ENCODE measurements at places on chromosomes 2 and 18.

- DNase-seq: no peak
Measured at GRCh38 chr2:200608341-200609027, 22.7 kb downstream of the AOX1 start.

GRCh38 chr2:175180701-175181103 is 808 bp downstream of the ATP5MC3 start:
- peak; percentile 46 for DNase-seq

- peak; percentile 71 for DNase-seq
Measured at GRCh38 chr18:67783196-67783946, 266.9 kb upstream of the DSEL start.

DNA sequence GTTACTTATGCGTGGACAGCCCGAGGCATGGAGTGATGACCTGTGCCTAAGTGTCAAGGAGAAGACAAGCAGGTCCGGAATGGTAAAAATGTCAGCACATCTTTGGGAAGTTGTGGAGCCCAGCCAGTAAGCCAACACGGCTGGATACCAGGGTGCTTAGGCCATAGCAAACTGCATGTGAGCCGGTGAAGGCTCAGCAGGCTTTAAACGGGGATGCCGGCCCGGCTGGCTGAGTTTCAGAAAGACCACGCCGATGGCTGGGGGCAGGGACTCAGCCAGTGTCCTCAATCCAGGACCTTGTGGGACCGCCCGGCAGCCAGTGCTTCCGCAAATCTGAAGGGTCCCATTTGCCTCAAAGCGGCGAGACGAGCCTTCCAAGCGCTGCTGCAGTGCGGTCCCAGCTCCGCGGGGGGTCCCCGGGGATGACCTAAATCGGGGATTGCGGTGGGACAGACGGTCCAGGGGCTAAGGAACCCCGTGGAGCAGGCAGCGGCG is 946 bp upstream of the AGAP1 start:
- no peak for DNase-seq

- DNase-seq: no peak
Measured at GRCh38 chr2:224025874-224026273, 13.2 kb downstream of the SERPINE2 start.

- peak; percentile 80 for DNase-seq
Measured at GRCh38 chr18:74281980-74282754, 9.6 kb downstream of the CYB5A start.

GRCh38 chr2:3406501-3406900 is 27.0 kb downstream of the TRAPPC12 start:
- no peak for DNase-seq

DNA sequence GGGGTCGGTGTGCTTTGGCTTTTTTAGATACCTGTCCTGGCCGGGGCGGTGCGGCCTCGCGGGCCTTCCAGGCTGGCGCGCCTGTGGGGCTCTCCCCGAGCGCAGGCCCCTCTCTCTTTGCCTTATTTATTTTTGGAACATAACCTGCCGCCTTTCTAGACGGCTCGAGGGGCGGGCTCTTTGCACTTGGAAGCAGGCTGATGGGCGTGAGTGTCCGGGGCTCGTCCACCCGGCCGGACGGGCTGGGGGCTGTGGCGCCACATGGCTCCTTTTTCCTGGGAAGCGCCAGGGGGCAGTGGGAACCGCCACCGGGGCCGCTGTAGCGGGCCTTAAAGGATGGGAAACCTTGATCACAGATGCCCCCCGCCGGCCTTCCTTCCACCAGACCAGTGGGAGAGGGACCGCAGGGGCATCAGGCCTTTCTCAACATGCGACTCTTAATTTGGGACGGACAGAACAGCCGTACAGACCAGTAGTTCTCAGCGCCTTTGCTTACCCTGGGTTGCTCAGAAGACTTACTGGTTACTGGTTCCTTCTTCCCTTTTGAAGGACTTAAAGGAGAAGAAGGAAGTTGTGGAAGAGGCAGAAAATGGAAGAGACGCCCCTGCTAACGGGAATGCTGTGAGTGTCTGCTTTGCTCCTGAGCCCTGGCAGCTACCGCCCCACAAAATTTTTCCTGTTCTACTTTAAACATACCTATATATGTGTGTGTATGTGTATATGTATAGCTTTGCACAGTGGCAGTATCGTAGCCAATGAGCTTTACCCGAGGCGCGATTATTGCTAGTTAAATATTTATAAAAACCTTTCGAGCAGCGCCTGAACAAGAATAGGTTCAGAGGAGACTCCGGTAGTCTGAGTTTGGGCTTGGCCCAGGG is 2.7 kb downstream of the PTMA start:
- no peak for DNase-seq

GRCh38 chr2:54516842-54517241 is 60.7 kb downstream of the SPTBN1 start:
- no peak for DNase-seq

GRCh38 chr2:190927301-190927700 is 46.7 kb downstream of the GLS start:
- no peak for DNase-seq

GRCh38 chr2:147968571-147968970 is 52.0 kb downstream of the ORC4 start:
- DNase-seq: no peak

- DNase-seq: no peak
Measured at GRCh38 chr18:68822926-68823325, 25.0 kb downstream of the CCDC102B start.

- DNase-seq: no peak
Measured at GRCh38 chr2:41736586-41736985, 311.2 kb upstream of the PKDCC start.

GRCh38 chr2:30511122-30512083 is 64.4 kb downstream of the LCLAT1 start:
- DNase-seq: peak; percentile 53

- no peak for DNase-seq
Measured at GRCh38 chr2:104563398-104563996, 290.4 kb upstream of the POU3F3 start.

DNA sequence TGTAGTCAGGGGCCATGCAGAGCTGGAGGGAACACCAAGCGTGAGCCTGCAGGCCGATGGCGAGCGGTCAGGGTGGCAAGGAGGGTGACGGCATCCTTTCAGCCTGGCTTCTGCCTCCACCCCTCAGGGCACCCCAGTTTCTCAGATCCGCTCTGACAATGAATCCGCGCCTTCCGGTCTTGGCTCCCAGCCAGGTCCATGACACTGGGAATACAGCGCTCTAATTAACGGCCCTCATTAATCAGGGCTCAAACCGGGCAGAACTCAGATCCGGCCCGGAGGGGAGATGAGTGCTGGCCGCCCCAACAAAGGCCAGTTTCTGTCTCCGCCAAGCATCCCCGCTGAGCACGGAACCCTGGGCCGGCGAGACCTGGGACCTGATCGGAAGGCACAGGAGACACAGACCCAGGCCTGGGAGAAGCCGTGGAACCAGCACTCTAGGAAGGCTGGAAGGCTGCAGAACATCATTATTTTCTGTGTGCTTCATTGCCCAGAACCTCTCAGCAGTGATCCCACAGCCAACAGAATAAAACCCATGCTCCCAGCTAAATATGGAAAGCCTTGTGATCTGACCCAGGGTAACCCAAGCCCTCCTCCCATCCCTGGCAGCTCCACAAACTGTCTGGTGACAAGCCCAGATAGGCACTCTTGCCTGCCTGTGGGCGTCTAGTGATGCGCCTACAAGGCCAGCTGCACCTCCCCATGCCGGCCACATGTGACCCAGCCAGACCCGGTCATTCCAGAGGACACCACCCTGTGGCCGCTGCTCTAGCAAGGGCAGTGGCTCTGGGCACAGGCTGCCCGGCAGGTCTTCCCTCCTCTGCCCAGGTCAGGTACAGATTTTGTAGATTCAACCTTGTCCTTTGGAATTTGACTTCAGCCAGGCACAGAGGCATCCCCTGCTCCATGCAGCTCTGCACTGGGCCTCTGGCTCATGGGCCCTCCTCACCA is 438.7 kb upstream of the MYT1L start:
- DNase-seq: no peak

DNA sequence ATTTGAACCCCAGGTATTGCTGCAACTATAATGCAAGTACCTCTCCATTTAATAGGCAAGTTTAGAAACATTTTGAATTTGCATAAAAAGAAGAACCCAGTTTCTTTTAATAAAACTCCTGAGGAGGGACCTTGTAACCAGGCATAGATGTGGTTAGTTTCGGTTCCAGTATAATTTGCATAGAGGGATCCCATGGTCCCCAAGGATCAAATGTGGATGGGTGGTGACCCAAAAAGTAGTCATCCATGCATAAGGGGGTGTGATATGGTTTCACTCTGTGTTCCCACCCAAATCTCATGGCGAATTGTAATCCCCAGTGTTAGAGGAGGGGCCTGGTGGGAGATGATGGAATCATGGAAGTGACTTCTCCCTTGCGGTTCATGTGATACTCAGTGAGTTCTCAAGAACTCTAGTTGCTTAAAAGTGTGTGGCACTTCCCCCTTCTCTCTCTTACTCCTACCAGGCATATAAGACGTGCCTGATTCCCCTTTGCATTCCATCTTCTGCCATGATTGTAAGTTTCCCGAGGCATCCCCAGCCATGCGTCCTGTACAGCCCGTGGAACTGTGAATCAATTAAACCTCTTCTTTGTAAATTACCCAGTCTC is 40.2 kb upstream of the SKA1 start:
- no peak for DNase-seq

DNA sequence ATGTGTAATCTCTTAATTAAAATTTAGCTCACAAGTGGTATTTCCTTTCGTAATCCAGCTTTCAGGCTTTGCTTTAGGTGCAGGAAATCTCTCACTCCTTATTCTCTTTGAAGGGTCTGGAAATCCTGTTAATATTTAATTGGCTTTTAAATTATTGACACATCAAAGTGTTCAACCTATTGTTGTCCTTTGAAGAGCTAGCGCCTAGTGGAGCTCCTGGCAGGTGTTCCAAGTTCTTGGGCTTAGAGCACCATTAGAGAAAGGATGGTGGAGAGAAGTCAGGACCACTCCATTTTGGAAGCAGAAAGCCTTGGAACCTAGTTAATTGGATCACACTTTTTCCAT is 92.4 kb downstream of the CABLES1 start:
- no peak for DNase-seq

DNA sequence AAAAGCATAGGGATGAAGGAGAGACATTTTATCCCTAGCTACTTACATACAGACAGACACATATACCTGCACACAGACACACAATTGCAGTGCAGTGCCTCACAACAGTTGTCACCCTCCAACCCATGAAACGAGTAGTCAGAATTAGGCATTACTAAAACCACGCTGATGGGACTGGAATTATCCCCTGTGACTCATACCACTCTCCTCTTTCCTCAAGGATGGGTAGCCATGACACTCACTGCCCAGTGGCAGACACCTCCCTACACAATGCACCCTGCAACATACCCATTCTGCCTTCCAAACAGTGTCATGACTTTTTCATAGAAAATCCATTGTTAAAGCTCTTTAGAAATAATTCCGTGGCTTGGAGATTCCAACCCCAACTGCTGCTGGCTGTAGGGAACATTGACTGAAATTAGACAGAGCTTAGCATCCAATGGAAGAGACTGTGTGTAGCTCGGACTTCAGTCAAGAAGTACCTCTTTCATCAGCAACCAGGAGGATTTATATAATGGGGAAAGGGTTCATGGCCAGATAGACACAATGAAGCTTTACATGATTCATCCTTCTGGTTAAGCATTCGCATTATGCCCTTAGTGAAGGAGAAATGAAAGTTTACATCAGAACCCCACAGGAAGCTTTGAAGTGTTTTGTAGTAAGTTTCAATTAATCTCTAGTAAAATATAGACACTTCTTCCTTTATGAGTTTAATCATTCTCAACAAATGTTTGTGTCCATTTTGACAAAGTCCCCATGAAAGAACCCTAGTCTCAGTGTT is 155.2 kb downstream of the FBXO15 start:
- DNase-seq: no peak

DNA sequence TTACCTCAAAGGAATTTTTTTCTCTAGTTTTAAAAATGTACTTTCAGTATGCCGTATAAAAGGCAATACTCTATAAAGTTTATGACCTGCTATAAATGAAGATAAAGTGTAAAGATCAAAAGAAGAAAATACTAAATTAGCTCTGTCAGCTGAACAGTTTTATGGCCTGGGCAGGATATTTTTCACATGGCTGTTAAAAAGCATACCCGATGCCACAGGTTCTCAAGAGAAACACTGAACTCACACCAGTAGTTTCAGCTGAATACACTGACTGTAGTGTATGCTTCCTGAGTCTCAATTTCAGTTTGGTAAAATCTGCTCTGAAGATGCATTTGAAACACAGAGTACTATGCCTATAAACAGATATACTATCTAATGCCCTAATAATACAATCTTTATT is 126.0 kb downstream of the PIGN start:
- no peak for DNase-seq

- no peak for DNase-seq
Measured at GRCh38 chr2:879540-879939, 71.1 kb upstream of the SNTG2 start.

- DNase-seq: no peak
Measured at GRCh38 chr2:73083886-73084800, 12.6 kb upstream of the SFXN5 start.

GRCh38 chr2:192011196-192011595 is 164.3 kb upstream of the CAVIN2 start:
- peak; percentile 34 for DNase-seq

GRCh38 chr2:48448274-48449061 is 81.5 kb upstream of the STON1 start:
- peak; percentile 94 for DNase-seq

DNA sequence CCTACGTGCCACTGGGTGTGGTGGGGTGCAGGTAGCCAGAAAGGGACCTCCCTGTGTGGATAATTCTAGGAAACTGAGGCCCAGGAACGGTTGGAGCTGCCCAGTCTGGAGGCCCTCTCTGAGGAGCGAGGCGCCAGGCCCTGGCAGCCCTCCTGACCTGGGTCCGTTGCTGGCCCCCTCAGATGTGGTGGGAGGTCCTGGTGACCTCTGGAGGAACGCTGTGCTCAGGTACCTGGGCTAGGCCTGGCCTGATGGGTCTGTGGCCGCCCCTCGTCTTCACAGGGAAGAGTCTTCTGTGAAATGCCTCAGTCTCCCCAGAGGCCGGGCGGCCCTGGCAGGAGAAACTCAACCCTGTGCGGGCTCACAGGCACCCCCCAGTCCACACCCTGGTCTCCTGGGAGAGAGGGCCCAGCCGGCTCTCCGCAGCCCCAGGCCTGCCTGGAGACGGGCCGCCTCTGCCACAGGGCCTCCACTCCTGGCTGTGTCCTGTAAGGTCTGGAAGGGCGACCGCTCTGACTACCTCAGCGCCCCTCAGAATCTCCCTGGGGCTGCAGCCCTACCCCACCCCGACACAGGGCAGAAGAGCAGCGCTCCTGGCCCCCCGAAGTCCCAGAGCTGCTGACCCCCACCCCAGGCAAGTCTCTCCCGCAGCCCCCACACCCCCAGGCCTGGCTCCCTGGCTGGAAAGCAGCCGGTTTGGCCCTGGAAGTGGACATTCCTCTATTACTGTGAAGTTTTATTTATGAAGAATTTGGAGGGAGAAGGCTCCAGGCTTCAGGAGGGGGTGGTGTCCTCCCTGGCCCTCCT is 3.7 kb downstream of the B3GNT7 start:
- no peak for DNase-seq

GRCh38 chr18:48133671-48134251 is 203.3 kb upstream of the SMAD2 start:
- DNase-seq: no peak

Measured in fibroblast of gingiva (primary cell).